ENCODE measurements at places on chromosomes 12 and 14.

- no peak for DNase-seq
Measured at GRCh38 chr14:51979088-51979709, 10.1 kb upstream of the RTRAF start.

DNA sequence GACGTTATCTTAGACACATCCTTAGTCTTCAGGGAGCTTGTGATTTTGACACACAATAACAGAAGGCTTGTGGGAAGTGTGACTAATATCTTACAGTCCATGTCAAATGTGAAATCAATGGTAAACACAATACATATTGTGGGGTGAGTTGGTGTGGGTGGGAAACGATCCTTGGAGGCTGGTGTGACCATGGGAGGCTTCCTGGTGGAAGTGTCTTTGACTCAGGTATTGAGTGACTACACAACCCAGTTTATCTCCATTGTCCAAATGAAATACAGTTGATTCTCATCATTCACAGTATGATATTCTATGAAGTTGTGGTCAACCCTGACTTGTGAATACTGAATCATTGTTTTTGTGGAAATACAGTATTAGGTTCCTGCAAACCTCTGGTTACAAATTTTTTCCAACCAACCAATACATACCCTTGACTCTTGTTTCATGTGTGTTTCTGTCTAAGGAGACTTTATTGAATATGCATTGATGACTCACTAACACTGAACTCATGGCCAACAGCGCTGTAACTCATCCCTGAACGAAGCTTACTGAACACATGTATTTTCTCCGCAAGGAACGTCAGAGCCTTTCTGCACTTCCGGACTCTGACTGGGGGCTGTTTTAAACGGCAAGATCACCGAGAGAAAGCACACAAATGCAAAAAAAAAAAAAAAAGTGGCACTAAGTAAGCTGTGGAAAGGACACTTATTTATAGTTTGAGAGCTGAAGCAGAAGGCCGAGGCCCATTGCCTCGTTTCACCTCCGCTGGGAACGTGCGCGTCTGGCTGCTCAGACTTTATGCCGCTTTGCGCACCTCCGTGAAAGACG, 59.0 kb downstream of the CLMN start:
- no peak for DNase-seq

DNA sequence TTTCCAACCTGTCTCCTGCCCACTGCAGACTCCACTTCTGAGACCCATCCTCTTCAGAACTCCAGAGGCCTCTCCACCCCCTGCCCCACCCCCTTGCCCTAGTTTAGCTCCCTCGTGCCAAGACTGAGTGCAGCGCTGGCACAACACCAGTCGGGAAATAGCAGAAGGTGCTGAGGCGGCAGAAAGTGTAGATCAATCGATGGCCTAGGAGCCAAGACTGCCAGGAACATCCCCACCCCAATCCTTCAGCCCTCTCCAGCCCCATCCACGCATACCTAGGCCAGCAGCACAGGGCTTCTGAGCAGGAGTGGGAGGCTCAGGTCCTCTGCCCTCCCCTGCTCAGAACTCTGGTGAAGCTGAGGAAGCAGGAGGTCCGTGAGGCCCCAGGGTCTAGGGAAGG, 1.1 kb downstream of the CPNE6 start:
- DNase-seq, result no peak

DNA sequence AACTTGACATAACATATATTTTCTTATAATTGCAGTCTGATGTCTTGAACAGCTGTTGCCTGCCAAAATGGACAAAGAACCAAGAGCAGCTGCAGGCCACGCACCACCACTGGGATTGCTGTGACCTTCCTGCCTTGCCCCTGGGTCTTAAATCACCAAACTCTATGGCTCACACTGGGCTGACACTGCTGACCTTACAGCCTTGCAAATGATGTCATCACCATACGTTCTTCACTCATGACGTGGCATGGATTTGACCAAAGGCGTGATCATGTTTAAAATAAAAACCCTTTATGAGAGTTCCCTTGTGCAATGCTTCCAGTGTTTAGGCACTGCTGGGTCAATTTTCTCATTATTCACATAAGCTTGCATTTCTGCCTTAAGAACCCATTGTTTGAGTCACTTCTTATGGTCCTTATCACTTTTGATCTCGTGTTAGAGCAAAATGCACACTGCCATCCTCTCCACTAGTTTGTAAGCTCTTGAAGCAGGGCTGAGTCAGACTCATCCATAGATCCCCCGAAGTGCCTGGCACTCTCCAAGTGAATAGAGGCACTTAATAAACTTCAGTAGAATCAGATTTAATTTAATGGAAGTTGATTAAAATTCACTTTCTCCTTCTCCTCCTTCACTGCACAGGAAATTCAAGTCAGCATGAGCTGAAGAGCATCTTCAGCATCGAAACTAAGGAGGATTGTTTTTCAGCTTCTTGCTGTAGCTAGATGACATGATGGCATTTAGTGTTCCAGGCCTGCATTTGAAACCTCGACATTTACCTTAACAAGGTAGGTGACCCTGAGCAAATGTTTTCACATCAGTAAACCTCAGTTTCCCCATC, 132.4 kb upstream of the PZP start:
- DNase-seq, result no peak

DNA sequence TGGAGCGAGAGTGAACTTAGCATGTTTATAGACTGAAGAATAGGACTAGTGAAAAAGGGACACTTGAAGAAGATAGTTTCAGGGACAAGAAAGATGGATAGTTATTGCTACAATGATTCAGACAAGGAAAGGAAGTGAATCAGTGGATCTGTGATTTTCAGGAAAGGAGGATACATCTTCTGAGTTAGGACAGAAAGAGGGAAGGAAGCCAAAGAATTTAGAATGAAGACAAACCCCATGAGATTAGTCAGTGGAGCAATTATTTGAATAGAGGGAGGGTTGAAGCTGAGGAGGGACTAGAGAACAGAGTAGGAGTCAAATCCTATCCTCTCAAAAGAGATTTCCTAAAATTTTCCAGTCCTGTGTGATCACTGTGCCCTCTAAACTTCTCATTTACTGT, 282.7 kb downstream of the AKAP6 start:
- no peak for DNase-seq

DNA sequence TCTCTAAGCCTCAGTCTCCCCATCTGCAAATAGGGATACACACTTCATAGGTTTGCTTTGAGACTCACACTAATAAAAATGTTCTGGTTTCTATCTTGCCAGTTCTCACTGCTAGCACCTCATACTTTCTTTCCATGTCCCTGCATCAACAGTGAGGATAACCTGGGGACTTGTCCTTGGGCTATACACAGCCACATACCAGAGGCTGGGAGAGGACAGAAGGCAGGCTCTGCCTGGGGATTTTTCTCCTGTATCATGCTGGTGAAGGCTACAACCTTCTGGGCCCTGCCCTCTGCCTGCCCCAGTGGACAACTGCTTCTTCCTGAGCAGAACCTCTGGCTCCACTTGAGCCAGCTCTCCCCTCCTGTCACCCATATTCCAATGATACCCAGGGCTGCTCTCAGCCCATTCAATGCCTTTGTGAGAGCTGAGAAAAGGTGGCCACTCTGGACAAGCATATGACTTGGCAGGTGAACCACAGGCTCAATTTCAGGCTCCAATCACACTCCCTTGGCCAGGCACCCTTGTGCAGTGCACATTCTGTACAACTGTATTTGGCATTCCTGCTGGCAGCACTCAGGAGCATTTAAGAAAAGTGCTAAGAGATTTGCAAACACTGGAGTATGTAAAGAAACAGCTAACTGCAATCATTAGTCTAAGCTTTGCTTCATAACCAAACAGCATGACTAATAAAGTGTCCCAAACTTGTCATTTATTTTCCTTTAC, 135.8 kb upstream of the VRK1 start:
- DNase-seq, result no peak

Measured in GM18507 (cell line).